Placental pericyte (primary cell): ENCODE measurements at places on chromosomes 3 and 15. TPM values are rescaled to one million over a fixed set of nuclear protein-coding genes. Genes with fewer than 3 reads are reported as not detected.

Gene CDHR4
- total RNA-seq = not detected in 2 replicates

Gene GPR160
- 0.14 and 0.44 TPM in 2 replicates for total RNA-seq

Gene RARB
- total RNA-seq = 1.8 and 12.9 TPM in 2 replicates

Gene KPNA1
- total RNA-seq = 36.1 and 44.2 TPM in 2 replicates

Gene C3orf80
- total RNA-seq = 5.7 and 9.7 TPM in 2 replicates

Gene TXNRD3
- total RNA-seq = 5.3 and 11.2 TPM in 2 replicates

Gene IL1RAP
- 34.2 and 69.6 TPM in 2 replicates for total RNA-seq

Gene XYLB
- total RNA-seq = 4.3 and 5.5 TPM in 2 replicates

Gene CLDN16
- 0.22 and 0.29 TPM in 2 replicates for total RNA-seq

Gene ATRIP
- 3.1 and 15.2 TPM in 2 replicates for total RNA-seq

Gene ASB14
- 0.14 TPM in 1 of 2 replicates, not detected in the other for total RNA-seq

Gene ATP2C1
- 123 and 244 TPM in 2 replicates for total RNA-seq

Gene C3orf33
- total RNA-seq = 2.1 and 2.6 TPM in 2 replicates
